ENCODE measurements at places on chromosomes 16 and 17.

DNA sequence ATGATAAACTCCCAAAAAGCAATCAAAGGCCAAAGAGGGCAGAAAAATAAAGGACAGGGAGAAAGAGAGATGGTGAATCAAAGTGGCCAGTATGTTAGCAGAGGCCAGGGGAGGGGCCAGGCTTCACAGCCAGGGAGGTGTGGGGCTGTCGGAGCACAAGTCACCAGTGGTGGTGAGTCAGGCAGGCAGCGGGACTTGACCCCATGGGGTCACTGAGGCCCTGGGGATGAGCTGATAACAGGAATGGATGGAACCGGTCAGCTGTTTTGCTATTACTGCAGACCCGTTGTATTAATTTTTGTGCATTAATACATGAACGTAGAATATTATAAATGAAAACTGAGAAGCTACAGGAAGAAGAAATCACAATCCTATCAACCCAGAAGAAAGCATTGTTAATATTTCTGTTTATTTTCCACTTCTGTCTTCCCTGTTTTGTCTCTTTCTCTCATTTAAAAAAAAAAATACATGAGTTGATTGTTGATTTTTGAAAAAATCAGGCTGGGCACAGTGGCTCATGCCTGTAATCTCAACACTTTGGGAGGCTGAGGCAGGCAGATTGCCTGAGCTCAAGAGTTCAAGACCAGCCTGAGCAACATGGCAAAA lies 106.9 kb downstream of the SOCS1 start:
- DNase-seq = no peak

DNA sequence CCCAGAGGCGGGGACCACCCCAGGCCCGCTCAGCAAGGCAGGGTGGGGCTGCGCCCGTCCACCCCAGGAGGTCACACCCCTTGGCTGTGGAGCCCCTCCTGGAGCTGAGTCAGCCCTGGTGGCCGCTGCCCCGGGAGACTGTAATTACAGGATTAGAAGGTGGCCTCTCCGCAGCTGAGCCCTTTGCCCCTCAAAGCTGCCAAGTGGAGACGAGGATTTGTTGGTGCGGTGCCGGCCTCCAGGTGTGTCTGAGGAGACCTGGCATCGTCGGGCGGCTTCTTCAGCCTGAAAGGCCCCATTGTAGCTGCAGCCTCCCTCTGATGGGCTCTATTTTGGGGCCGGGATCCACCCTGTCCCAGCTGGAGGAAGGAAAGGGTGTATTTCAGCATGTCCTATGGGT lies 22.7 kb upstream of the SPNS2 start:
- DNase-seq = no peak

- DNase-seq = no peak
Measured at GRCh38 chr16:1929105-1929504, 10.9 kb upstream of the HS3ST6 start.

DNA sequence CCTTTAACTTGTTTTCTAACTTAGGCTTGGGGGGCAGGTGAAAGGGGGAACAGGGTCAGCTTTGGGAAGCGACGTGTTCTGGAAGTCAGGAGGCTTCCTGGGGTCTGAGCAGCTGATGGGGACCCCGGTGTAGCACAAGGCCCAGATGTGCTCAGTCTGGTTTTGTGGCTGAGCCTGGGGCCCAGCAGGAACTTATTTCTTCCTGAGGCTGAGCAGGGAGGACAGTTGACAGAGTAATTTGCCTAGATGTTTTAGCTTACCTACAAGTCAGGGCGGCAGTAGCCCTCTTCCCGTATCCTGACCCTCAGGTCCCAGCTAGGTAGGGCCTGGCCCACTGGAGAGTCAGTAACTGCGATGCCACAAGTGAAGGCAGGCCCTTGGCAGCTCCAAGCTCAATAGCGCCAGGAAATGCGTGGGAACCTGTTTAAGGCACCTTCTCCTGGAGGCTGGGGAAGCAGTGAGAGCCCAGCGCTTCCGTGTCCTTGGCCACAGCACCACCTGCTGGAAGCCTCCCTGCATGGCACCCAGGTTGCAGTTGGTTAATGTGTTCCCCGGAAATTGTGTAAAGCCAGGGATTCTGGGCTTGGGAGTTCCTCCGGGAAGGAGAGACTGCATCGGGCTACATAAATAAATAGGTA lies 5.2 kb downstream of the CCR7 start:
- DNase-seq = peak; percentile 72

GRCh38 chr16:921321-921905 lies 49.4 kb downstream of the LMF1 start:
- no peak for DNase-seq

DNA sequence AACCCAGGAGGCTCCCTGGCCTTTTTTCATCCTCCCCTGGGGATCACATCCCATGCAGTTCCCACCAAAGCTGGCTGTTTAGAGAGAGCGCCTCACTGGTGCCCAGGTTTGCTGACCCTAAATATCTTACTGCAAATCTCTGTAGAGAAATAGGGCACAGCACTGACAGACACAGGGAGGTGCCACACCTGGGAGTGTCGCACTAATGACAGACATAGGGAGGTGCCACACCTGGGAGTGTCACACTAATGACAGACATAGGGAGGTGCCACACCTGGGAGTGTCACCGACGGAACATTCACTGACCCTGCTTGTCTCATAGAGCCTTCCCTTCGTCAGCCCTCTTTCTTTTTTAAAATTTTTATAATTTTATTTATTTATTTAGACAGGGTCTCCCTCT lies 25.6 kb downstream of the UNK start:
- DNase-seq = no peak

DNA sequence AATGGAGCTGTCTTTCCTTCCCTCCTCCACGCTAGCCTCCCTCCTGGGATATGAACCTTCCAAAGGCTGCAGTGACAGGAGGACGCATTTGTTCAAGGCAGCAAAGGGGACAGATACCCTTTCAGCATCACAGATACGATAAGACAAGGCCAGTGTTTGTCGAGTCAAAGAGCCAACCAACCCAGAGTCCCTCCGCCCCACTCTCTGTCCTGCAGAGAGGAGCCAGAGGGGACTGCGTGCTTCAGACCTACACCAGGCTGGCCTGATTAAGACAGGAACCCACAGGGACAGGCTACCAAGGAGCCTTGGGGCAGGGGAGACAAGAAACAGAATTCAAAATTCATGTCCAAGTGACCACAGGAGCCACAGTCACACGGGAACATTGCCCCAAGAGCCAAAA lies 72.6 kb upstream of the CDH5 start:
- no peak for DNase-seq

GRCh38 chr17:1108765-1109605 lies 70.8 kb downstream of the ABR start:
- peak; percentile 77 for DNase-seq

DNA sequence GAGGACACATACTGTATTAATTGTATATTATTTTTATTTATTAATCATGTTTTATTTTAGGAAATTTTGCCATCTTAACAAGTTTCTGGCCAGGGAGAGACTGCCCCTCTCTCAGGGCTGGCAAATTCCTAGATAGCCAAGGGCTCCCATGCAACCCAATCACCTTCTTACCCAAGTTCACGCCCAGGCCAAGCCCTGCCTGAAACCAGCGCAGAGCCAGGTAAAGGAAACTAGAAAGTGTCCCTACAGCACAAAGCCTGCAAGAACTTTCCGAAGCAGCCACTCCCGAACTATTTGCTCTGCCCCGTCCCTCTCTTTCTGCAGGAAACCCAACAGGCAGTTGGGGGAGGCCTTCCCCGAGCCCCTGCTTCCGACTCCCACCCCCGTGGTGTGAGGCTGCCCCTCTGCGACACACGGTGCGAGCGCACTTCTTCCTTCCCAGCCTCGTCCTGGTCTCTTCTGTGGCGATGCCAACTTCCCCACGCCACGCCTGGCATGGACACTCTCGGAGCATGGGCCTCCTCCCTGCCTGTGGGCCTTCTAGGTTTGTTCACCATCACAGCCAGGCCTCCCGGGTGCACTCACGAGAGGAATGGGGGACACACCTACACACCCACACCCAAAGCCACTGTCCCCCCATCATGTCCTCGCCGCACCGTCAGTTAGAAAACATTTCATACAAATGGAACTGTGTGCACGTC lies 100.4 kb downstream of the ZNF778 start:
- DNase-seq = no peak

- DNase-seq = no peak
Measured at GRCh38 chr17:11736613-11737312, 138.5 kb downstream of the DNAH9 start.

DNA sequence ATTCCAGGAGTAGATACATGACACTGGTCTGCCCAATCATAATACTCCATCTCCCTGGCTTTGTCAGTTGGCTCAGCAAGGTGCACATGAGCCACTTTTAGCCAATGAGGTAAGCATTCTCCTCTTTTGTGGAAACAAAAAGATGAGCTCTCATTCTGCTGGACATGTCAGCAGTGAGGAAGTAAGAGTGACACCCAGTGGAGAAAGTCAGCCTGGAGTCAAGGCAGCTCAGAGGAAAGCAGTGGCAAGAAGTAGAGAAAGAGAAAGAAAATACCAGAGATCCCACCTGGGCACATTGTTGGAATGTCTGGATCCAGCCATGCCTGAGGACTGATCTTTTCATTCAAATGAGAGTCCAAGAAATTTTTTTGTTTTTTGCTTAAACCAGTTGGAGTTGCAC lies 496.9 kb upstream of the C16orf82 start:
- DNase-seq = no peak

DNA sequence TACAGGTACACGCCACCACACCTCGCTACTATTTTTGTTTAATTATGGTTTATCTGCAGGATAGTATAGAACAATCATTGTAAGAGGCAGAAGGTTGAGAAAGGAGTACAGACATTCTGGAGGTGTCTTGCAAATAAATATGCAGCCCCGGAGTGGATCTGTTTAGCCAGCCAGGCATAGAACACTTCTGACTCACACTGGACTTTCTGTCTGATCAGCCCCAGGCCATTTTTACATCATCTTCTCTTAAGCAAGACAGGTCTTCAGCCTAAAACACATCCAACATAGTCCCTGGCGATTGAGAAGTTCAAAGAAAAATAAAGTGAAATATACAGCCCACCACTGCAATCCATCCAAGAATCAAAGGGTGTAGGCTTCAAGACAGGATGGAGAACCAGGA lies 81.4 kb downstream of the XYLT1 start:
- no peak for DNase-seq

- peak; percentile 66 for DNase-seq
Measured at GRCh38 chr16:88468275-88469129, 15.4 kb downstream of the ZFPM1 start.

GRCh38 chr17:31918701-31919128 lies 17.2 kb upstream of the UTP6 start:
- DNase-seq = no peak

- DNase-seq = peak; percentile 82
Measured at GRCh38 chr17:45394913-45395568, 37.6 kb downstream of the ARHGAP27 start.

- DNase-seq = no peak
Measured at GRCh38 chr17:8072729-8073461, 14.6 kb downstream of the ALOX12B start.

GRCh38 chr16:49594685-49595498 lies 221.3 kb downstream of the C16orf78 start:
- DNase-seq = no peak
